WTC11 (cell line): ENCODE measurements at places on chromosomes 3 and 15.
A peak's percentile ranks its signal among the peaks of the same experiment; 100 is the strongest.

GRCh38 chr3:113751141-113751540 is 4.3 kb downstream of the ATP6V1A start:
- DNase-seq, result no peak

DNA sequence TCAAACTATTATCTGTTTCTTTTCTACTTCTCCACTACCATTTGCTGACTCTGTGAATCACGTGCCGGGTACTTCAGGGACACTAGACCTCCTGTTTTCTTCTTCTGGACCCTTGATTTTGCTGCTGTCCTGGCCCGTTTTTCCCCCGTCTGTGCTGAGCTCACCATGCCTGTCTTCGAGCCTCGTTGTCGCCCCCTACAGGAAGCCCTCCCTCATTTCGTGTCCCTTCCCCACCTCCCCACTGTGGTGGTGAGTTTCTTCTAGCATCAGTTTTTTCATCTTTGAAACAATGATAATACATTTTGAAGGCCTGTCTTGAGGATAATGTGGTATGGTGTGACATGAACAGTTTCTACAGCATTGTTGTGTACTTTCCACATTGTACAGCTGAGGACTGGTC is 12.8 kb downstream of the GABRG3 start:
- peak; percentile 65 for DNase-seq

- no peak for DNase-seq
These were observed 3.0 kb downstream of the FAM174B start for GRCh38 chr15:92652576-92652966.

- DNase-seq, result no peak
These were observed 106.7 kb downstream of the RYK start for GRCh38 chr3:134143828-134144401.

- no peak for DNase-seq
These were observed 10.8 kb downstream of the NOX5 start for GRCh38 chr15:69025320-69025719.

DNA sequence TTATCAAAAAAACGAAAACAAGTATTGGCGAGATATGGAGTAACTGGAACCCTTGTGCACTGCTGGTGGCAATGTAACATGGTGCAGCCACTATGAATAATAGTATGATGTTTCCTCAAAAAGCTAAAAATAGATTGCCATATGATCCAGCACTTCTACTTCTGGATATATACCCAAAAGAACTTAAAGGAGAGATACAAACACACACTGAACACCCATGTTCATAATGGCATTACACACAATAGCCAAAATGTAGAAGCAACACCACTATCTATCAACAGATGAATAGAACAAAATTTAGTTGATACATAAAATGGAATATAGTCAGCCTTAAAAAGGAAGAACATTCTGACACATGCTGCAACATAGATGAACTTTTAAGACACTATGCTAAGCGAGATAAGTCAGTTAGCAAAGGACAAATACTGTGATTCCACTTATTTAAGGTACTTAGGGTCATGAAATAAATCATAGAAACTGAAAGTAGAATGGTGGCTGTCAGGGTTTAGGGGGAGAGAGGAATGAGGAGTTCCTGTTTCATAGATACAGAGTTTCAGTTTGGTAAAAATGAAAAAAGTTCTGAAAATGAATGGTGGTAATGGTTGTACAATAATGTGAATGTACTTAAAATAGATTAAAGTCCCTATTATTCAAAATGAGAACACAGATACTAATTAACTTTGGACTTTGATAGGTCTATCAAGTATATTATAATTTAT is 59.4 kb upstream of the IMPG2 start:
- DNase-seq, result no peak
